Fibroblast of skin of abdomen (primary cell): ENCODE measurements at places on chromosomes 13 and 19.

- DNase-seq = no peak
Measured at GRCh38 chr13:43510956-43511901, 275.5 kb downstream of the ENOX1 start.

DNA sequence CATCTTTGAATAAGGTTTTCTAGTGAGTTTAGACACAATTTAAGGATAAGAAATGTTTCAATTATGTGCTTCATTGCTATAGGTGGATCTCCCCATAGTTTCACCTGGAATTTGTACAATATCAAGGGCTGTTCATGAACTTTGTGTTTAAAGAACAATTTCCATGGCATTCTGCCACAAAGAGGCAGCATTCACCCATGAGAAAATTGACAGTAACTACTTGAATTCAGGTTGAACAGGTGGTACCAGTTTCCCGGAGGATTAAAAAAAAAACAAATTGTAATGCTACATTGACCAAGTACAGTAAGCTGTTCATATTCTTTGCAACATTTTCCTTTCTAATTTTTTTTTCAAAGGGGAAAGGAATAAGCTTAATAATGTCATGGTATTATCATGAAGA is 9.1 kb downstream of the SLITRK5 start:
- DNase-seq = no peak

GRCh38 chr13:41501281-41501680 is 43.9 kb downstream of the RGCC start:
- DNase-seq = no peak

DNA sequence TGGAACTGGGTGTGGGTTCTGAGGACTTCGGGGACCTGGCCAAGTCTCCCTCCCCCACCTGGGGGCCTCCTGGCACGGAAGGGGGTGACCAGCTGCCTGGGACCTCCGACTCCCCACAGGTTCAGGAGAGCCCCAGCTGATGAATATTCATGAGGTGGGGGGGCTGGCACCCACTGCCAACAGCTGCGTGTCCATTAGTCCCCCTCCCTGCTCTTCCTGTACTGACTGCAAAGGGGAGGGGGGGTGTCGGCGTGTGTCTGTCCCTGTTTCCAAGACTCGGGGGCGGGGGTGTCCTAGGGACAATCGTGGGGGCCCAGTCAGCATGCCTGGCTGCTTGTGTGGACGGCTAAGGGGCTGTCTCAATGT is 10.6 kb upstream of the NFIX start:
- DNase-seq = no peak

- DNase-seq = no peak
Measured at GRCh38 chr19:36111200-36111539, 227 bp downstream of the OVOL3 start.

- no peak for DNase-seq
Measured at GRCh38 chr19:18306209-18306887, 16.5 kb downstream of the LSM4 start.

DNA sequence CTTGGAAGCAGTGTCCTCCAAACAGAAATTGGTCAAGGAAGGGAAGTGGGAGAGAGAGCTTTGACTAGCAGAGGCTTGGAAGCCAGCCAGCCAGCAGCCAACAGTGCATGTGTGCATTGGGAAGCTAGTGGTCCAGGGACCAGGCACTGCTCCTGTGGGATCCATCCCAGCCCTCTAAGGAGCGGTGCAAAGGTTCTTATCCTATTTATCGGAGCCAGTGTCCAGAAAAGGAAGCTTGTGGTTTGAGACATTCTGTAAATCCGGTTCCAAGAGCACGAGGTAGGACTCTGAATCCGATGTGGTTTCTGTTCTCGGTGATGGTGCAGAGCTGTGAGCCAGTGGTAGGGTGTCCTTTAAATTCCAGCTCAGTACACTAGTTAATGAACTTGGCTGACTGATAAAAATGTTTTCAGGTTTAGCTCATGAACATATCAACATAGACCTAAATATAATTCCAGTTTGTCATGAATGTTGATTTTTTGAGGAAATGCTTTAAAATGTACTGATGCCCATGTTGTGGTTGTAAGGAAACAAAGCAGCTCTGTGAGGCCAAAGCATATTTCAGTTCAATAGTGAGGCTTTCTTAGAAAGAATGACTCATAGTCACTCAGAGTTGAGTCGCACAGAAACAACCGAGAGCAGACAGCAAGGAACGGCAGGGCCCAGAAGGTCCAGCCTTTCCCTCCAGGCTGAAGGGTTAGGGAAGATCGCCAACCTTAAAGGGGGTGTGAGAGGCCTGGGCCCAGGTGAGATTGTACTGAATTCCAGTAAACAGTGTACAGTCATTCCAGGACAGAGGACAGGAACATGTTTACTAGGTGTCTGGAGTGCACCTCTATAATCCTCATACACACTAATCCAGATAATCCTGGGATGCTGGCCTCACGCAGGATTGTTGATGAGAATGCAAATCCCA is 21.5 kb upstream of the GARRE1 start:
- DNase-seq = peak; percentile 92

- DNase-seq = no peak
Measured at GRCh38 chr19:33376941-33377557, 3.5 kb downstream of the CEBPG start.

- DNase-seq = no peak
Measured at GRCh38 chr19:6761053-6761676, 6.1 kb downstream of the SH2D3A start.

GRCh38 chr19:10887616-10888367 is 16.4 kb downstream of the CARM1 start:
- no peak for DNase-seq

DNA sequence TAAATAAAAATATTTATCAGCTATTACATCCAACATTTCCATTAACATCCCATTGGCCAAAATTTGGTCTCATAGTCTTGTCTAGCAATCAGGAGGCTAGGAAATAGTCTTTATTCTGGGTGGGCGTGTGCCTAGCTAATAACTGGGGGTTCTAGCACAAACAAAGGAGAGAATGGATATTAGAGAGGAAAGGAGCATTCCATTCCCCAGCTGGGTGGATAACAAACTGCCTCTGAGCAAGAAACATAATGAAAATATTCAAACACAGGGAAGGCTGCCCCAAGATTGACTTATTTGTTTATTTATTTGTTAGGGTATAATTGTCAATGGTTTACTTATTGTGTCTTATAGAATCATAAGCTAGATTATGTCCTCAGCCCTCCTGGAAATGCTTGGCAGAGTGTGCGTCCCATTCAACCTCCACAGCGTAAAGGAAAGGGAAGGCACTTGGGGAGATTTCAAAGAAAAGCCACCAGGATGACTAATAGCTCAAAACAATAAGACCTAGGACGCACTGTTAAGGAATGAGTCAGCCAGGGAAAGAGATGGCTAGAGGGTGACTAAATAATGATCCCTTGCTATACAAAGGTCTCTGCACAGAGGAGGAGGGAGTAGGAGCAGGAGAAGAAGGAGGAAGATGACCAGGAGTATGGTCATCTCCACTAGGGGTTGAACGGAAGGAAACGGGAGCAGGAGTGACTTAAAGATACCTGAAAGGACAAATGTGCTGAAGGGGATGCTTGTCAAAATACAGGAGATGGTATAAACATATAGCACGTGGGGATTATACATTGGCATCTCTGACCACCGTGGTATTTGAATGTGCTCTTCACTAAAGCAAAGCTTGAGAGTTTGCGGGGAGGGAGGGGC is 23.5 kb upstream of the USP12 start:
- peak; percentile 88 for DNase-seq

DNA sequence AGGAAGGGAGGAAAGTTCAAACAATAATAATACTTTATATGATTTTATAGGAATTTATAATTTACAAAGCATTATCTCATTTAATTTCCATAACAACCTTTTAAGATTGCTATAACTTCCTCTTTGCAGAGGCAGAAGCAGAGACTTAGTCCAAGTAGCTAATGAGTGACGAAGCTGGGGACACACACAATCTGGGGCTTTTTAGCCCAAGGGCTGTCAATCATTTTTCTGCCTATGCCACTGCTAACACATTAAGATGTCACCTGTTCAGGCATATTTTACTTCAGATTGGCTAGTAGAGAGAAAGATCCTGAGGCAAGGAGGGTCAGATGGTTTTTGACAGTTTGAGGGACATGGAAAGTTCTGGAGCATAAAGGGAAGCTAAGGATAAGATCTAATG is 12.6 kb downstream of the SCEL start:
- no peak for DNase-seq

DNA sequence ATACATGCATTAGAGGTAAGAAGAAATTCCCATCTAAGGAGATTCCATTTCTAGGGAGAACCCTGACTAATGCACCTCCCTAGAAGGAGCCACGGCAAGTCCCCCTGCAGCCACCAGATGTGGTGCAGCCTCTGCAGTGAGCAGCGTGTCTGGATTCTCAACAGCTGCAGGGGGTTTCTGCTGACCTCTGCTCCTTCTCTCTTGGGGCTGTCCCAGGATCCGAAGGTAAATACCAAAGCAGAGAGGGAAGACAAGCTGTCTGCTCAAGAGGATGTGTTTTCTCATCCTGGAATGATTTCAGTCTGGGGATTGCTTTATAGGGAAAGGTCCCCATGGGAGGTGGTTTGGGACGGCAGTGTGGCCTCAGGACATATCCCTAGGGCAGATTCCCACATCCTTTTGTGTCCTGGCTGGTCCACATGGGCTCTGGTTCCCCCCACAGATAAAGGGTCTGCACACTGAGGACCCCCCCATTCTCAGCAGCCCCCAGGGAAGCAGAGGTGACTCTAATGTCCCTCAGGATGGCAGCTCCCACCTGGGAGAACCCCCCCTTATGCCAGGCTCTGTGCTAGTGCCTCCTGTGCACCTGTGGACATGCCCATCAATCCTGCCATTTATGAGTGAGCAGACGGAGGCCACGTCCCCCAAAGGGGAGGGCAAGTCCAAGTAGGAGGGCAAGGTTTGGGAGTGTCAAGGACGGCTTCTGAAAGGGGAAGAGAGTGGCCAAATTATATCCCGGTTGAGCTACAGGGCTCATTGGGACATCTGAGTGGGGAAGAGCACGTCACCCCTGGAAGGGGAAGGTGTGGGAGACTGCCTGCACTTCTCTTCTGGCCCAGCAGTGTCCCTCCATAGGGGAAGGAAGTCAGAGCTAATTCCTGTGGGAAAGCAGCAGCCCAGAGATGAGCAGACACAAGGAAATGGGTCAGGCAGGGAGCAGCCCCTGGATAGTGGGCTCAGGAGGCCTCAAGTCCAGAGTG is 10.2 kb upstream of the OR10H5 start:
- no peak for DNase-seq

- DNase-seq = no peak
Measured at GRCh38 chr13:21365574-21365973, 93.5 kb downstream of the ZDHHC20 start.

GRCh38 chr13:53807251-53807834 is 778.7 kb downstream of the OLFM4 start:
- no peak for DNase-seq
